Bone marrow (tissue), 2 donors: ENCODE measurements at places on chromosomes 7 and 10.

- DNase-seq = no peak
Measured at GRCh38 chr10:14884082-14884481, 5.4 kb downstream of the SUV39H2 start.

DNA sequence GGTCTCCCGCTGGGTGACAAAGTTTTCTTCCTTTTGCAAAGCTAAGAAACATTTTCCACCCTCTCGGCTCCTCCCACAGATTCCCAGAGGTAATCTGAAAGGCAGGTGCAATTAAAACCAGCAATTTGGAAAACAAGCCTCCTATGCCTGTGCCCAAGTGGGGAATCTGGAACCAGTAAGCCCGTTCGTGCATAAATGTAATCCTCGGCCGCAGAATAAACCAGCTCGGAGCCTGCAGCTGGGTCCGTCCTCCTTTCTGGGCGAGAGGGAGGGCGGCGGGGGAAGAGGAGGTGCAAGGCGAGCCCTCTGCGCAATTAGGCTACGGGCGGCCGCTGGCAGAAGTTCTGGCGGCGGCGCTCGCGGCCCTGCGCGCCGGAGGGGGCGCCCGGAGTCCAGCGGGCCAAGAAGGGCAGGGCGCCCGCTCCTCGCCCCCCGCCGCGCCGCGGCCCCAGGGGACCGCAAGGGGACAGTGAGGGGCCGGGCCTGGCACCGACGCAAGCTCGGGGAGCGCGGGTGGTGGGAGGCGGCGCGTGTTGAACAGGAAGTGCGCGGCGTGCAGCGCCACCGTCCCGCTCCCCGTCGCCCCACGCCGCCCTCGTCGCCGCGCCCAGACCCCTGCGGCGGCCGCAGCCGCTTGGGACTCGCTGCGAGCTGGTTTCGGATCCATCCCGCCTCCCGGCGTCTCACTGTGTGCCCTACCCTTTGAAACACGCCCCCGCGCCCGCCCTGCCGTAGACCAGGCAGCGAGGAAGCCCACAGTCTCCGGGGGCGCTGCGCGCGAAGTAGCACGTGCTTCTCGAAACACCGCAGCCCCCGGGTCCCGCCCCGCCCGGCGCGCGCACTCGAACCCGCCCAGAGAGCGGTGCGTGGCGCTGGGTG is at the start of gene PRKAG2:
Gene PRKAG2, minus strand, starts transcription at position 217 of the 879 bp plus-strand sequence. CDS start 495 bp downstream, outside the sequence.
- peak; percentile 12 for DNase-seq

- DNase-seq = no peak
Measured at GRCh38 chr10:100637785-100638184, 102.0 kb downstream of the HIF1AN start.

DNA sequence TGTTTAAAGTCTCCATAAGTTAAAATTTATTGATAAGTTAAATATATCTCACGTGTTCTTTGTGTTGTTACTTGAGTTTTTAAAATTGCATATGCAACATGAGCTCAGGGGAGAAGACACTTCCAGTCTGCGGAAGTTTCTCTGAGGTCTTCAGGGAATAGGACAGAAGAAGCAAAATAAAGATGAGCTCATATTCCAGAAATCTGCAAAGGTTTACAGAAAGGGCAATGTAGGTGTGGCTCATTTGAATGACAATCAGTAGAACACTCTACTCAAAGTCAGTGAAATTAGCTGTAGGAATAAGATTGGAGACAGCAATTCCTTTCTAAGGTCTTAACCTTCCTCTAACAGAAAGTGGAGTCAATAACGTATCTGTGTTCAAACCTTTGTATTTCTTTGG is 53.7 kb downstream of the CACNA2D1 start:
- DNase-seq = no peak

- no peak for DNase-seq
Measured at GRCh38 chr7:29860186-29860585, 53.9 kb downstream of the WIPF3 start.

- DNase-seq = no peak
Measured at GRCh38 chr10:3806603-3807002, 21.6 kb upstream of the KLF6 start.

GRCh38 chr10:129771991-129772431 is 192.1 kb downstream of the EBF3 start:
- DNase-seq = no peak
